HFFc6 (cell line): ENCODE measurements at places on chromosomes 5 and 9. TPM values are rescaled to one million over a fixed set of nuclear protein-coding genes. Genes with fewer than 3 reads are reported as not detected.
A peak's percentile ranks its signal among the peaks of the same experiment; 100 is the strongest.

Gene IRX4
- not detected in 3 replicates for total RNA-seq

Gene SH3TC2
- total RNA-seq = 11.4 to 12.1 TPM (median 11.6 TPM) in 3 replicates

Gene TTC23L
- total RNA-seq = not detected in 3 replicates

Gene TNFSF15
- 0.02 to 0.20 TPM (median 0.11 TPM) in 3 replicates for total RNA-seq

Gene TLX3
- total RNA-seq = not detected in 3 replicates

Gene AK3
- total RNA-seq = 43.8 to 46.7 TPM (median 44.1 TPM) in 3 replicates

Gene PCDHGC5
- total RNA-seq = 2.6 to 6.0 TPM (median 5.2 TPM) in 3 replicates

Gene LHX6
- not detected in 3 replicates for total RNA-seq

Gene PTCD2
- 12.5 to 16.4 TPM (median 16.2 TPM) in 3 replicates for total RNA-seq

- no peak overlapping the region for H3K4me3 ChIP-seq
- no peak for DNase-seq
- peaks cover 20% of the 10 kb centered on the region; the same call in 1 of the 2 replicates for H3K36me3 ChIP-seq
- H3K27ac ChIP-seq = no peak overlapping the region
Observed at GRCh38 chr5:146137967-146138403, 32.6 kb upstream of the PLAC8L1 start.

DNA sequence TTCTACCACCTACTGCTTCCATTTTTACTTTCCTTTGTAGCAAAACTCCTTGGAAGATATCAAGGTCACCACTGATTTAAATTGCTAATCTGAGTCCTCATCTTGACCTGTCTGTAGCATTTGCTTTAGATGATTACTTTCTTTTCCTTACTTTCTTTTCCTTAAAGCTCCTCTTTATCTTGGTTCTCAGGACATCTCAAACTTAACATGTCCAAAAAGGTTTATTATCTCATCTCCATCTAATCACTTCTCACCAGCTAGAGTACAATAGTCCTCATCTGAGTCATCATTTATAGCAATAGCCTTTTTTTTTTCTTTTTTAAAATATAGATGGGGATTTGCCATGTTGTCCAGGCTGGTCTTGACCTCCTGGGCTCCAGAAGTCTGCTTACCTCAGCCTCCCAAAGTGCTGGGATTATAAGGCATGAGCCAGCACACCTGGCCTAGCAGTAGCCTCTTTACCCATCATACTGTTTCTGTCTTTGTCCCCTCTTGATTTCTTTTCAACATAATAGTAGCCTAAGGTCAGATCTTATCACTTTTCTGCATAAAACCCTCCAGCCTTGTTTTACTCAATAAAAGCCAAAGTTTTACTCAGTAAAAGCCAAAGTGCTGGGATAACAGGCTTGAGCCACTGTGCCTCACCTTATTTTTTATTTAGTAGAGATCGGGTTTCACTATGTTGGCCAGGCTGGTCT, 32.9 kb upstream of the GPR21 start:
- peak overlapping the region; percentile 6; the same call in 1 of the 2 replicates for H3K27ac ChIP-seq
- DNase-seq = peak; percentile 0
- H3K4me1 ChIP-seq = peaks cover 30% of the 10 kb centered on the region
- no peaks in the 10 kb centered on the region for H3K27me3 ChIP-seq

DNA sequence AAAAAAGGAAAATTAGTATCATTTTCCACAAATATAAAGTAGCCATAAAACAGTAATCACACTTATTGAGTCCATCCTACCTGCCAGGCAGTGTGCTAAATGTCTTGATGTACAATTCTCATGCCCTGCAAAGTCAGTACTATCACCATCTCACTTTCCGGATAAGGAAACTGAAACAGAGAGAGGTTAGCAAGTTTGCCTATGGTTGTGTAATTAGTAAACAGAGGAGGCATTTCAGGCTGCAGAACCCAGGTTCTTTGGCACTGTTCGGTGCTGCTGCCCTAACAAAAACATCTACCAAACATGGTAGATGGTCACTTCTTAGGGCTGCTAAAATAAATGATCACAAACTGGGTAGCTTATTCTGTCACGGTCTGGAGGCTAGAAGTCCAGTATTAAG, 22.6 kb downstream of the PLAC8L1 start:
- H3K4me1 ChIP-seq = peaks cover 11% of the 10 kb centered on the region
- no peak overlapping the region for H3K4me3 ChIP-seq
- DNase-seq = no peak
- H3K27ac ChIP-seq = no peak overlapping the region
- H3K36me3 ChIP-seq = no peaks in the 10 kb centered on the region

DNA sequence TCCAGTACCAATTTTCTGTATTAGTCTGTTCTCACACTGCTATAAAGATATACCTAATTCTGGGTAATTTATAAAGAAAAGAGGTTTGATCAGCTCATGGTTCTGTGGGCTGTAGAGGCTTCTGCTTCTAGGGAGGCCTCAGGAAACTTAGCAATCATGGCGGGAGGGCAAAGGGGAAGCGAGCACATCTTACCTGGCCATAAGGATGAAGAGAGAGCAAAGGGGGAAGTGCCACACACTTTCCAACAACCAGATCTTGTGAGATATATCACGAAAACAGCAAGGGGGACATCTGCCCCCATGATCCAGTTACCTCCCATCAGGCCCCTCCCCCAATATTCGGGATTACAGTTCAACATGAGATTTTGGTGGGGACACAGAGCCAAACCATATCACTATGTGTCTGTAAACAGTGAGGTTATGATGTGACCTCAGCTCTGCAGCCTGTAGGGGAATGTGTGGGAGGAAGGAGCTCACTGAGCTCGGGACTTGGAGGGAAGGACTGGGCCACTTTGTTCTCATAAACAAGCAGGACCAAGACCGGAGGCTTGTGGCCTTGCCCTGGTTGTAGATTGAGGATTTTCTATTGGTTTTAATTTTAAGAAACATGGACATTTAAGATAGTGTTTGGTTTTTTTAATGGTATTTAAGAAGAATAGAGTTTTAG, 85.2 kb downstream of the EHMT1 start:
- H3K4me1 ChIP-seq = peaks cover 25% of the 10 kb centered on the region
- peaks cover 5% of the 10 kb centered on the region for H3K27me3 ChIP-seq
- no peak for DNase-seq
- peaks cover 12% of the 10 kb centered on the region for H3K36me3 ChIP-seq
- no peak overlapping the region for H3K4me3 ChIP-seq

- H3K27ac ChIP-seq = no peak overlapping the region
- H3K4me3 ChIP-seq = no peak overlapping the region
- no peak for DNase-seq
- H3K36me3 ChIP-seq = no peaks in the 10 kb centered on the region
- H3K4me1 ChIP-seq = no peaks in the 10 kb centered on the region
Observed at GRCh38 chr5:102154291-102154690, 141.8 kb downstream of the SLCO4C1 start.

- DNase-seq = no peak
- H3K4me3 ChIP-seq = no peak overlapping the region
- H3K27ac ChIP-seq = no peak overlapping the region
- H3K4me1 ChIP-seq = peaks cover 13% of the 10 kb centered on the region
Observed at GRCh38 chr5:98599016-98599415, 174.4 kb upstream of the RGMB start.

- H3K27me3 ChIP-seq = no peaks in the 10 kb centered on the region
- no peak overlapping the region for H3K27ac ChIP-seq
- no peak overlapping the region for H3K4me3 ChIP-seq
- H3K36me3 ChIP-seq = no peaks in the 10 kb centered on the region
- H3K4me1 ChIP-seq = no peaks in the 10 kb centered on the region
Observed at GRCh38 chr5:110053205-110053604, 363.5 kb downstream of the MAN2A1 start.

DNA sequence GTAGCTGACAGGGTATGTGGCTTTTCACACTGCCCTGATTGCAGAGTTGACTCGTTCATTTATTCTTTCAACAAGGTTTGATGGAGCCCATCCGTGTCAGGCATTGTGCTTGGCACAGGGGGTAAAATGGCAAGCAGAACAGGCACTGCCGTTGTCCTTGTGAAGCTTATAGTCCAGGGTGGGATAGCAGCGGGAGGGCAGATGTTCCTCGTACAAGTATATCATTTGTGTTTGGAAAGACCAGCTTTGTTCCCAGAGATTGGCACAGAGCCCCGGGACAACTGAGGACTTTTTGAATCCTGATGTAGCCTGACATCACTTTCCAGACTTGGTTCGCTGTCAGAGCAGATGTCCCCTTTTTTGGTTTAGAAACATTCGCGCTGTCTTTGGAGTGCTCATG, 50.9 kb downstream of the MVB12B start:
- no peak overlapping the region for H3K4me3 ChIP-seq
- DNase-seq = no peak
- H3K36me3 ChIP-seq = no peaks in the 10 kb centered on the region
- no peaks in the 10 kb centered on the region; the same call in 1 of the 2 replicates for H3K27me3 ChIP-seq
- peaks cover 47% of the 10 kb centered on the region for H3K4me1 ChIP-seq
- no peak overlapping the region for H3K27ac ChIP-seq

GRCh38 chr5:126521130-126521529, 73.9 kb downstream of the ALDH7A1 start:
- no peak for DNase-seq
- H3K27ac ChIP-seq = no peak overlapping the region
- H3K4me3 ChIP-seq = no peak overlapping the region
- H3K27me3 ChIP-seq = no peaks in the 10 kb centered on the region

- no peak overlapping the region for H3K4me3 ChIP-seq
- DNase-seq = no peak
- no peaks in the 10 kb centered on the region; the same call in 1 of the 2 replicates for H3K27me3 ChIP-seq
- H3K4me1 ChIP-seq = peaks cover 65% of the 10 kb centered on the region
- peaks cover 5% of the 10 kb centered on the region; the same call in 1 of the 2 replicates for H3K36me3 ChIP-seq
Observed at GRCh38 chr5:138792195-138792790, 39.1 kb downstream of the CTNNA1 start.

DNA sequence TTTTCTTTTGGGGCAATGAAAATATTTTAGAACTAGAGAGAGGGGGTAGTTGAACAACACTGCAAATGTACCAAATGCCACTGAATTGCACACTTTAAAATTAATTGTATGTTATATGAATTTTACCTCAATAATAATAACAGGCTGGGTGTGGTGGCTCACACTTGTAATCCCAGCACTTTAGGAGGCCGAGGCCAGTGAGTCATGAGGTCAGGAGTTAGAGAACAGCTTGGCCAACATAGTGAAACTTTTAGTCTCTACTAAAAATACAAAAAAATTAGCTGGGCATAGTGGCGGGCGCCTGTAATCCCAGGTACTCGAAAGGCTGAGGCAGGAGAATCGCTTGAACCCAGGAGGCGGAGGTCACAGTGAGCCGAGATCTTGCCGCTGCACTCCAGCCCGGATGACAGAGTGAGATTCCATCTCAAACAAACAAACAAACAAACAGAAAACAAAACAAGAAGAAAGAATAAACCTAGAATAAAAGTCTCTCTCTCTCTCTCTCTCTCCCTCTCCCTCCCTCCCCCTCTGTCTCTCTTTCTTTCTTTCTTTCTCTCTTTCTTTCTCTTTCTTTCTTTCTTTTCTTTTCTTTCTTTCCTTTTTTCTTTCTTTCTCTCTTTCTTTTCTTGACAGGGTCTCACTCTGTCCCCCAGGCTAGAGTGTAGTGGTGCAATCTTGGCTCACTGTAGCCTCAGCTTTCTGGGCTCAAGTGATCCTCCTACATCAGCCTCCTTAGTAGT, 91.1 kb downstream of the BASP1 start:
- H3K4me1 ChIP-seq = peaks cover 21% of the 10 kb centered on the region

GRCh38 chr5:168424594-168425323, 61.5 kb upstream of the RARS1 start:
- H3K36me3 ChIP-seq = no peaks in the 10 kb centered on the region
- peak; percentile 5 for DNase-seq
- no peak overlapping the region for H3K27ac ChIP-seq
- H3K4me1 ChIP-seq = peaks cover 10% of the 10 kb centered on the region
- no peaks in the 10 kb centered on the region; the same call in 1 of the 2 replicates for H3K27me3 ChIP-seq
- H3K4me3 ChIP-seq = no peak overlapping the region

DNA sequence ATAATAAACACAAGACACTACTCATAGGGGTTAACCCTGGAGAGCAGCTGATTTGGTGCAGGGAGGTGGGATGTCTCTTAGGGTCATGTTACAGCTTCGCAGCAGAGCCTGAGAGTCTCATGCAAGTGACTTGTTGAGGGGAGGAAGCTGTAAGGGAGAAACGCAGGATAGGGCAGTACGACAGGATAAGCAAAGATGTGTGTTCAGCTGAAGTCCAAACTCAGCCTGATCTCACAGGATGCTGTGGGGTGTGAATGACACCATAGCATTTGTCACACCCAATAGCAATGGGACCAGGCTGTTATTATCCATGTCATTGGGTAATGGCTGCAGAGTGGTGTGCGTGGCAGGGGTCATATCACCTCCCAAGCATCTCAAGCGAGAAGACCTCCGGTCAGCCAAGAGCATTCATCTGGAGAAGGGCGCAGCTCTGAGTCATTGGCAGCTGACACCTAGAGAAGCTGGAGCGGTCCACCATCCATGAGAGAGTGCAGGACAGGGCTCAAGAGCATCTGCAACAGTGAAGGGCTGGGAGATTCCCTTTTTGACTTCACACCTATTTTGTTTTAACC, 49.2 kb upstream of the RPL26L1 start:
- peak; percentile 85 for DNase-seq
- H3K27ac ChIP-seq = peak overlapping the region; percentile 87
- H3K4me1 ChIP-seq = peaks cover 55% of the 10 kb centered on the region
- H3K36me3 ChIP-seq = peaks cover 12% of the 10 kb centered on the region
- H3K4me3 ChIP-seq = peak overlapping the region; percentile 38
- H3K27me3 ChIP-seq = peaks cover 4% of the 10 kb centered on the region

DNA sequence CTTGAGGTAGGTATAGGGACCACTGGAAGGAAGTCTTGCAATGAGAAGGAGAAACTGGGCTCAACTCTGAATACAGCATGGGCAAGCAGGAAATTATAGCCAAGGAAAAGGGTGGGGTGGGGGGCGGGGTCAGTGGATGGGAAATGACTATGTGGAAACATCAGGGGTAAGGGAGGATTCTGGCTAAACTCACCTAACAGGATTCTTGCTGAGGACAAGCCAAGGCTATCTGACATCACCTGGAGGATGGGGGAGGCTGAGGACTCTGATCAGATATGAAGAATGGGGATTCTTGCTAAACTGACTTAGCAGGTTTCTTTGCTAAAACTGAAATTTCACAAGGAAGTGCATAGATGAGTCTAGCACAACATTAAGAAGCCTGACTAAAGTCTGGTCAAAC, 40.8 kb downstream of the CTSL start:
- no peaks in the 10 kb centered on the region for H3K36me3 ChIP-seq
- no peak overlapping the region for H3K27ac ChIP-seq
- no peak for DNase-seq
- H3K4me1 ChIP-seq = no peaks in the 10 kb centered on the region
- H3K4me3 ChIP-seq = no peak overlapping the region

DNA sequence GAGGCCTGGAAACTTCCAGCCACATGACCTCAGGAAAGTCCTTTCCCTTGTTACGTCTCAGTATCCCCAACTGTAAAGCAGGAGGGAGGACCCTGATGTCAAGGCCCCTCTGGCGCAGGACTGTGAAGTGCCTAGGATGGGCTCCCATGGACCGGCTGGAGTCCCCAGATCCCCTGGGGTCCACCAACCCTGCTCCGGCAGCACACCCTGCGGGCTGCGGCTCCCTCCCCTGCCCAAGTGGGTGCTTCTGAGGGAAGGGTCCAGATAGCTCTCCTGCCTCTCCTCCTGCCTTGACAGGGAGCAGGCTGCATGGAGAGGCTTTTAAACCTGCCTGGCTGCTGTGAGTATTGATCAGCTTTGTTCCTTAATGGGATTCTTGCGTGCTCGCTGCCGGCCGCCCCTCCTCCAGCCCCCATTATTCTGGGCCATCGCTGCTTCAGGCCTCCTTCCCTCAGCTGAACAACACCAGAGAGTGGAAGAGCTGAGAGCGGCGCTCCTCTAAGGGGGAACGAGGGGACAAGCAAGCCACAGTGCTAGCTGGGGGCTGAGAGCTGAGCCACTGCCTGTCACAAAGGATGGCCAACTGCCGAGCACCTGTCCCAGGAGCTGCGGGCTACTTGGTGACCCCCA, 25.6 kb upstream of the NTNG2 start:
- H3K4me3 ChIP-seq = no peak overlapping the region
- no peak overlapping the region for H3K27ac ChIP-seq
- H3K27me3 ChIP-seq = peaks cover 72% of the 10 kb centered on the region
- H3K36me3 ChIP-seq = no peaks in the 10 kb centered on the region
- DNase-seq = no peak

- H3K4me3 ChIP-seq = no peak overlapping the region
- no peaks in the 10 kb centered on the region; the same call in 1 of the 2 replicates for H3K27me3 ChIP-seq
- no peak overlapping the region for H3K27ac ChIP-seq
- H3K4me1 ChIP-seq = no peaks in the 10 kb centered on the region
Observed at GRCh38 chr9:34363619-34364351, 12.9 kb downstream of the MYORG start.
